ENCODE measurements at places on chromosomes 16 and 17.

DNA sequence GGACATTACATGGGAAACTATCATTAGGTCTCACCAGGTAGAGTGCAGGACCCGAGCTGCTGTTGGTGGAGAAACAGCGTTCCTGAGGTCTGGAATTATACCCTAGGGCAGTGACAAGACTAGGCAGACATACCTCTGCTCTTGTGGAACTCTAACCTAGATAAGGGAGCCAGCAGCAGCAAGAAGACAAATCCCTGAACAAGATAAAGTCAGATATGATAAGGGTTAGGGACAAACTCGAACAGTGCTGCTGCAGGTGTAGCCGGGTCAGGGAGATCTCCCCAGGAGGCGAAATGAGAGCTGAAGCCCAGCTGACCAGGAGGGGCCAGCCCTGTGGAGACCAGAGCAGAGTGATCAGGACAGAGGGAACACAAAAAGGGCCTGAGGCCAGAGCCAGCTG, 34.7 kb downstream of the ARSG start:
- no peak for DNase-seq

GRCh38 chr17:34465789-34466188, 102.8 kb upstream of the CCL1 start:
- DNase-seq, result no peak

DNA sequence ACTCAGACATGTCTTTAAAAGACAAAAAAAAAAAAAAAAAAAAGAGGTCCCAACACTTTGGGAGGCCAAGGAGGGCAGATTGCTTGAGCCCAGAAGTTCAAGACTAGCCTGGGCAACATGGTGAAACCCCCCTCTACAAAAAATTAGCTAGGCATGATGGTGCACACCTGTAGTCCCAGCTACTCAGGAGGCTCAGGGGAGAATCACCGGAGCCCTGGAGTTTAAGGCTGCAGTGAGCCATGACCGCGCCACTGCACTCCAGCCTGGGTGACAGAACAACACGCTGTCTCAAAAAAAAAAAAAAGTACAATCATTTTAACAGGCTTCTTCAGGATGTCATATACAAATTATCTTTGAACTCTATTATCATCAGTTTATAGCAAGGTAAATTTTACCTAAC, 22.0 kb downstream of the C16orf87 start:
- no peak for DNase-seq

GRCh38 chr17:19720631-19721426, 4.4 kb upstream of the SLC47A2 start:
- DNase-seq, result no peak

DNA sequence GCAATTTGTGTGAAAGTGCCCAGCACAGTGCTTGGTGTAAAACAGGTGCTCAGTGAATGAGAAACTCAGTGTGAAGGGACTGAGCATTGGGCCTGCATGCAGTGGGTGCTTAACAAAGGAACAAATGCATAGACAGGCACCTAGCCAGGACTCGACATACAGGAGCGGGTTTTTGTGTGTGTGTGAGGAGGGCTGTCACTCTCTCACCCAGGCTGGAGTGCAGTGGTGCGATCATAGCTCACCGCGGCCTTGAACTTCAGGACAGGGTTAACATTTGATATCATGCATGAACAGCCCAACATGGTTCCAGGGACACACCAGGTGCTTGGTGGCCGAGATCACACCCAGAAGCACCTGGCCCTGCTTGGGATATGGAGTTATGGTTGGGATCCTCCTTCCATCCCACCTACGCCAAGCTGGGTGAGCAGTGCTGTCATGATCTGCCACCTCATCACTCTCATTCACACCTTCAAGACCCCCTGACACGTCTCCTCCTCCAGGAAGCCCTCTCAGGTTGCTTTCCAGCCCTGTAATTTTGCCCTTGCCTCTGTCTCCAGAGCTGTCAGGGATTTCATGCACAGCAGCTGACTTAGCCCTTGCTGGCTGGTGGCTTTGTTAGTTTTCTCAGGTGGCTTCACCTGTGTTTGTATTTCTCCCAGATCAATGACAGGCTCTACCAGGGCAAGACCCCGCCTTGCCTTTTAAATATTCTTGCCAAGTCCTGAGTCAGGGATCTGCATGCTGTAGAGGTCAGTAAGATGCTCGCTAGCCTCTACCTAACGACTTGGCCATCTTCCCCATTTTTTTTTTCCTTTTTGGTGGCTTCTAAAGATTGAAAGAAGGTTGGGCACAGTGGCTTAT, 66.4 kb downstream of the OR1D5 start:
- DNase-seq, result no peak

DNA sequence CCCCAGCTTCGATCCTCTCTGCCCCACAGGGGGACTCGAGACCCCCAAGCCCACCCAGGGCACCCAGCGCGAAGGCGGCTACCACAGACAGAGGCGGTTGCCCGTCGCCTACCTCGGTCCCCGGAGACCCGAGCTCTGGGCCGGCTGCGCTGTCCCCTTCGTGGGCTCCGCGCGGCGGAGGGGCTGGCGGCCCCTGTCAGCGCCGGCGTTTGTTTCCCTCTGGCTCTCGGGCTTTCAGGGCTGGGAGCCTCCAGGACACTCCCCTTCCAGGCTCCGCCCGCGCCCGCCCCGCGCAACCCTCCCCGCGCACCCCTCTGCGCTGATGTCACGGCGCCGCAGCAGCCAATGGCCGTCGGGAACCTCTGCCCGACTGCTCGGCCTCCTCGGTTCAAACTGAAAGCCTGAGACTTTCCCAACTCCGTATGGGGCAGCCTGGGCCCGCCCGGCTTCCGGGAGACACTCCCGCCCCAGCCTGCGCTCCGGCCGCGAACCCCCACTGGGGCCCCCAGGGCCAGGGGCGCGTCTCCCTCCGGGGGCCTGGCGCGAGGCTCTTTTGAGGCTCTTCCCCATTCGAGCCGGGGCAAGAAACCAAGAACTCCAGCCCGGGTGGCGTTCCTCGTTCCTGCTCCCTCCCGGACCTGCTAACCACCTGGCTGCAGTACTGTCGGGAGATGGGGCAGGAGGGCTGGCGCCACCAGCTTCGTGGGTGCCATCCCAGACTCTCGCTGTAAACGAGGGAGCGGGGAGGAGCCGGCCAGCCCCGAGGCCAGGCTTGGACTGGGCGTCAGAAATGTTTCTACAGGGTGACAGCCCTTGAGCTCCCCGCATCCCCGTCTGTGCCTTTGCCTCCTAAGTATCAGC, at the start of gene CDC42EP4:
Gene CDC42EP4, minus strand, starts transcription at position 221 of the 861 bp plus-strand sequence. CDS start 25,501 bp downstream, outside the sequence.
- DNase-seq, result peak; percentile 97
